ENCODE measurements at places on chromosomes 11 and 22.
A peak's percentile ranks its signal among the peaks of the same experiment; 100 is the strongest.

GRCh38 chr11:98423933-98424332 lies 596.8 kb upstream of the CNTN5 start:
- no peak for DNase-seq

DNA sequence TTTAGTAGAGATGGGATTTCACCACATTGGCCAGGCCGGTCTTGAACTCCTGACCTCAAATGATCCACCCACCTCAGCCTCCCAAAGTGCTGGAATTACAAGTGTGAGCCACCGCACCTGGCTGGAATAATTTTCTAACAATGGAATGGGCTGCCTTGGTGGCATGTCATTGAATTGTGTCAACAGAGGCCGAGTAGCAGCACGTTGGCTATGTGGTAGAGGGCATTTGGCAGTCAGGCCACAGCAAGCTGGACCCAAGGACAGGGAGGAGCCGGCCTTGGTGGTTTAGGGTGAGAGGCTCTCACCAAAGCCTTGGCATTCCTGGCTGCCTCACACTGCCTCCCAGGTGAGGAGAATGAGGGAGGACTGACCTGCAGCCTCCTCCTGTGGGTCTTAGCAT lies 4.1 kb upstream of the NIPSNAP1 start:
- no peak for DNase-seq

DNA sequence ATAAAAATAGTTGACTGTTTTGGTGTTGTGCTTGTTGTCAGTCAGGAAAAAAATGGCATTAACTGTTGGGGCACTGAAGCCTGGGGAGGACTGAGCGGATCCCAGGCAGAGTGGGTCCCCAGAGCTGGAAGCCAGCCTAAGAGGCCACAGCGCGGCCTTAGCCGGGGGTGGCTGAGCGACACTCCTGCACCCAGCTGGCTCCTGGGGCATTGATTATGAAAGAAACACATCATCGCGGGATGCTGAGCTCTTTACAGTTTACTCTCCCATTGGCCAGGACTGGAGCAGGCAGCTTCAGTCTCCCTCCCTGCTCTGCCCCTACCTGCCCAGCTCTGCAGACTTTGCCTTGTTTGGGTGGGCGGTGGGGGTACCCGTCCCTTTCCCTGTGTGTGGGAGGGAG lies 121.5 kb downstream of the ST3GAL4 start:
- no peak for DNase-seq

DNA sequence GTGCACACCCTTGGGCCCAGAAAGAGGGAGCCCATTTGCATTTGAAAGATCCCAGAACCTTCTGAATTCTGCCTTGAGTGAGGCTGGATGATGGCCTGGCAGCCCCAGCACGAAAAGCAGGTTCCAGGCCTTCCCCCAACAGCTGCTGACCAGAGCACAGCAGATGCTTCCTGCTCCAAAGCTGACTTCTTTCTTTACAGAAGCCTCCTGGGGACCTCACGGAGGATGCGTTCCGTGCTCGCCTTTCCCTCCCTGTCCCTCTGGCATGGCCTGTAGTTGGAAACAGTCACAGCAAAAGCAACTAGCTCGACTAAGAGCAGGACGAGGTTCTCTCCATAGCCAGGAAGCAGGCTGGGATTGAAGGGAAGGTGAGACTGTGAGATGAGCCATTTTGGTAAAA lies 107.7 kb upstream of the B3GAT1 start:
- DNase-seq = no peak

- no peak for DNase-seq
Observed at GRCh38 chr22:36303874-36304273, 50.9 kb downstream of the APOL1 start.

DNA sequence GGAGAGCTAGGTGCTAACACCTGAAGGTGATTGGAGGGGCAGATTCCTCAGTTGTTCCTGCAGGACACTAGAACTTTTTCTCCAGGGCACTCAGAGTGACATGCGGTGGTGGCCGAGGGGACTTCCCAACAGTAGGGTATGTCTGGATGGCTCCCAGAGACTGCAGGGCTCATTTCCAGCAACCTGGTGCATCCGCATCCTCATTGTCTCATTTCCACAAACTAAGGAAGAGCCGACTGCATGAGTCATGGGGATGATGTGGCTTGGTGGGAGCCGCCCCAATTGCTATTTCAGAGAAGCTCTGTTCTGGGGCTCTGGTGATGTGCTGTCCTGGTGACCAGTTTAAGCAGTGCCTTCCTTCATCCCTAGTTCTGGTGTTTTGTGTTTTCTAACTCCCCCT lies 2.8 kb upstream of the ROBO4 start:
- no peak for DNase-seq

- DNase-seq = no peak
Observed at GRCh38 chr11:95660038-95660437, 129.5 kb downstream of the FAM76B start.

DNA sequence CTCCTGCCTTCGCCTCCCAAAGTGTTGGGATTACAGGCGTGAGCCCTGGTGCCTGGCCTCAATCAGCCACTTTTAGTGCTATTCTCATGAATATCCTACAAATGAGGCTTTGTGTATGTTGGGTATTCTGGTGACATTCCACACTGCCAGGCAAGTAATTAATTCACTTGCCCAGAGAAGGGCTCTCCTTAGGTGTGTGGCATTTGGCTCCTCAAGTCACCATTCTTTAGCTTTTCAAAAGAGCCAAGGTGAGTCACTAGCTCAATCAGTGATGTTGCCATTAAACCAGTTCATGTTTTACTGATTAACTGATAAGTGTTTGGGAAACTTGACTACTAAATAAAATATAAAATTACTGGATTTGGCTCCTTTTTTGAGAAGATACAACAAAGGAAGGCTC lies 52.2 kb downstream of the SLC25A17 start:
- DNase-seq = no peak

GRCh38 chr11:14907411-14908213 lies 15.6 kb upstream of the CYP2R1 start:
- peak; percentile 74 for DNase-seq

DNA sequence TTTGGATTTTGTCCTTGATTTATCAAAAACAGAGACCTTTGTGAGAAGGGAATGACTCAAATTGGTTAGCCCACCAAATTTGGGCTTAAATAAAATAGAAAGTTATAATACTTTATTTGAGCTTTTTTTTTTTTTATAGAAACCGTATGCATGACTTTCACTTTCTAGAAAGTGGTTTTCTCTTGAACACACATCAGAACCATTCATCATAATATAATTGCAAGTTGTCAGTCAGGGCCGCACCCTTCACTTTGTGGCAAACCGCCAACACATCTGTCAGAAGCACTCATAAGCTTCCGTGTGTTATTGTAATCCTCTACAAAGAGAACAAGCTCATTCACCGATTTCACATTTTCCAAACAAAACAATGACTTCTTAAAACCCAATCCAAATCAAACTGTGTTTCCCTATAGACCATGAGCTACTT lies 76.1 kb downstream of the SOX6 start:
- no peak for DNase-seq

DNA sequence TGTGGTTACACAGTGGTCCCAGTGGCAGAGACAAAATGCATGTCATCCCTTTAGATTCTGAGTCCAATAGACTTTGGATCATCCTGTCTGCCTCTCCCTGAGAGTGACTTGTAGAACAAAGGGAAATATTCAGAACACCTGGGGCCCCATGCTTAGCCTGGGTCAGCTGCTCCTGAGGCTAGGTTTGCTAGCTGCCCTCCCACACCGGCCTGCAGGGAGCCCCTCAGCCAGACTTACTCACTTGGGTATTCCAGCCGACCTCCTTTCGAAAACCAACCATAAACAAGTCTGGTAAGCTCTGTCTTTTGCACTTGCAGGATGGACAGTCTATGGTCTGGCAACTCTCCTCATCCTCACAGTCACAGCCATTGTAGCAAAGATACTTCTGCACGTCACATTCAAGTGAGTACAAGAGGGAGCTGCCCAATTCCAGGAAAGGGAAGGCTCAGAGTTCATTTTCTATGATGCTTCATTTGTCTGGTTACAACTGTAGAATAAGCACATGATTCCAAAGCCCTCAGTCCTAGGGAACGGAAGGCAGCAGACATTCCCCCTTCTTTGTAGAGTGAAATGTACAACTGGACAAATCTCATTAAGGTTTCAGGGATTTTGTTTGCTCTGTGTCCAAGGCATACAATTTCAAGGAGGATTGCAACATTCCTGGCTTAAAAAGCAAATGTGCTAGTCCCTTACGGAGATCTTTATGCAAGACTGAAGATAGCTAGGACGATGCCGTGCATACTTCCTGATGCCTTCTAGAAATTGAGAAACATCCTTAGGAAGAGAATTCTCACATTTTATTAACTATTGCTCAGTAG lies 65.5 kb upstream of the EMID1 start:
- no peak for DNase-seq

DNA sequence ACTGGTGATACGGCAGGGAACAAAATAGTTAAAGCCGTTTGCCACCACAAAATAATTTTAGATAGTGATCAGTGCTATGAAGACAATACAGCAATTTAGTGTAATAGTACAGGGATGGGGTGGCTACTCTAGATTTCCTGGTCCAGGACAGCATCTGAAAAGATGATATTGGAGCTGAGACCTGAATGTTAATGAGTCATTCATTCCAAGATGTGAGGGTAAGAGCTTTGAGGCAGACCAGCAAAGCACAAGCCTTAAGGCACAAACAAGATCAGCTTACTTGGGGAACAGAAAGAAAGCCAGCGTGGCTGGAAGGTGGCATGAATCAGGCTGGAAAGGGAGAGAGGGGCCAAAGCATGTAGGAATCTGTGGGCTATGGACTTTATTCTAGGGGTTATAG lies 132.3 kb downstream of the TRIM44 start:
- no peak for DNase-seq

- DNase-seq = no peak
Observed at GRCh38 chr11:122720107-122720881, 64.8 kb downstream of the UBASH3B start.

DNA sequence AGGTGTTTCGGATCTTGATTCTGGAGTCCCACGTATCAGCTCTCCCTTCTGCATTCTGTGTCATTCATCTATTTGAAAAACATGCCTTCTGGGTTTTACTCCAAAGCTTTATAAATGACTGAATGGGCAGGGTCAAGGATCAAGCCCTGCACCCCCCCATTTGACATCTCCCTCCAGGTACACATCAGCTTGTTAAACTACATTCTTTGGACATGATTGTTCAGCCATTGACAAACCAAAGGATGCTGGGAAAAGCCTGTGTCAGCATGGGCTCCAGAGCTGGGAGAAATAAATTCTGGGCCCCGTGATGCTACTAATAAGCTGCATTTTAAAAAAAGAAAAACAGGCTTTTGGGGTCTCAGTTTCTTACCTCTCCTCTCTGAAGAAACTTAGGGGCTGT lies 103.7 kb downstream of the DSCAML1 start:
- DNase-seq = no peak

GRCh38 chr11:74357449-74357848 lies 40.8 kb downstream of the PGM2L1 start:
- DNase-seq = no peak

DNA sequence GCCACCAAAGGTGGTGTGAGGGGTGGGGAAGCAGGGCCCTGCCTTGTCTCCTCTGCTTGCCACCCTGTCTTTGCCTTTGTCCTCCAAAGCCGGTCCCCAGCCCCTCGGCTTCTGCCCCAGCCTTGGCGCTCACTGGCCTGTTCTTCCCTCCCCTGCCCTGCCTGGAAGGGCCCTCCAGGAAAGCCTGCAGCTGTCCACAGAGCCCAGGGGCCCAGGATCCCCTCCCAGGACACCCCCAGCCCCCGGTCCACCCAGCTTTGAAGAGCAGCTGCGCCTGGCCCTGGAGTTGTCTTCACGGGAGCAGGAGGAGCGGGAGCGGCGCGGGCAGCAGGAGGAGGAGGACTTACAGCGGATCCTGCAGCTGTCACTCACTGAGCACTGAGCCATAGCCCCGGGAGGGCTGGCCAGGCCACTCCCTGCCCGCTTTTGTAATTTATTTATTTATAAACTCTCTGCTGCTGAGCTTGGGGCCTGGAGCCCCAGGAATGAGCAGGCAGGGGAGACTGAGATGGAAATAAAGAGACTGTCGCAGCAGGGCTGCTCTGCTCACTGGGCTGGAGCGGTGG lies 1.3 kb upstream of the SSH3 start:
- no peak for DNase-seq

GRCh38 chr11:18617688-18618341 lies 16.3 kb downstream of the SPTY2D1 start:
- no peak for DNase-seq

GRCh38 chr11:85647604-85648299 lies at the start of gene TMEM126A:
Gene TMEM126A, plus strand, starts transcription at chr11:85647967. Its CDS starts 2,289 bp downstream, at chr11:85650256.
- DNase-seq = peak; percentile 83

- DNase-seq = no peak
Observed at GRCh38 chr11:66719111-66719872, 9.7 kb downstream of the SPTBN2 start.

- no peak for DNase-seq
Observed at GRCh38 chr11:14255238-14255534, 103.8 kb downstream of the RRAS2 start.

DNA sequence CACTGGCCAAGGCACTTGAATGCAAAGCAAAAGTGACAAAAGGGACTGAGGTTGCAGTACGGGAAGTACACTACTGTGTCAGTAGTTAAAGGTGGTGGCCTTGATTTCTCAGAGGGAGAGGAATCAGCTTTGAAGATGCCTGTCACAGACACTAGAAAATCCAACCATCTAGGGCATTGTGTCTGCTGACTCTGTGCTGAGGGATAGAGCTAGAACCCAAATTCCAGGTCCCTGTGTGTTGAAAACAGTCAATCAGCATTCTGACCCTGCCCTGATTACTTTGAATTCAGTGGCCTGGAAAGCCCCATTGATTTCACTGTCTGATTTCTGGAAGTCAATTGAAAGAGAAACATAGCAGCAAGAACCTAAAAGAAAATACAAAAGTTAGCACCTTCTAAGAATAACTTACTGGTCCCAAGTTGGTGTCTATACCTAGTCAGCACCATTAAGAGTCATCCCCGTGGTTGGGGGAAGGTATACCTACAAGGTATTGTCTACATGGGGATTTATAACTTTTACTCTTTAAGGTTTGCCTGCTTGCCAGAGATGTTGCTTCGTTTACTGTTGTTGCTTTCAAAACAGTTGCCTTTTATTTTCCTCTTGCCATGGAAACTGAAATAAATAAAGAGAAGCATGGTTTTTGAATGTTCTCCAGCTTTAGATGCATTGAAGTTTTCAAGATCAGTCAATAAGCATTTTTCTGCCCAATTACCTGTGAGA lies 97.3 kb downstream of the PDHX start:
- DNase-seq = no peak

- DNase-seq = no peak
Observed at GRCh38 chr11:130480711-130481140, 32.3 kb downstream of the ADAMTS15 start.

DNA sequence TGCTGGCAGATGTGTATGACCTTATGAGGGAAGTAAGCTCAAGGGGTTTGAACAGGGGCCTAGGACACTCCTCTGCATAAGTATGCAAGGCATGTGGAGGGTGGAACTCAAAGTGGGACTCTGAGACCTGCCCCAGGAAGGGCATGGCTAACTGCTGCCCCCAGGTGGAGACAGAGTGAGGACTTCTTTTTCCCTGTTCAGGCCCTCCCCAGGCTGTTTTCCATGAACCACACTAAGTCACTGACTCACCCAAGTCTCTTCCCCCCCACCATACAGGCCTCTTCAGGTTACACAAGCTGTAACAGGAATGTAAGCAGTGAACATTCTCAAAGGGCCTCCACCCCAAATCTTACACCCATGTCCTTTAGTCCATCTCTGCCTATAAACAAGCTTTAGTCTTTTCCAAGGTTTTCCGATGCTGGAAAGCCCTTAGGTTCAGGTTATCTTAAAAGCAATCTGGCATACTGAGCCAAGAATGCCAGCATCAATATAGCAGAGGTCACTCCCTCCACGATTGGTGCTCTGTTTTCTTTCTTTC lies 13.1 kb downstream of the EEF1G start:
- peak; percentile 57 for DNase-seq

Data from progenitor cell of endocrine pancreas (in vitro differentiated cells).